ENCODE measurements at places on chromosomes 5 and 9.

DNA sequence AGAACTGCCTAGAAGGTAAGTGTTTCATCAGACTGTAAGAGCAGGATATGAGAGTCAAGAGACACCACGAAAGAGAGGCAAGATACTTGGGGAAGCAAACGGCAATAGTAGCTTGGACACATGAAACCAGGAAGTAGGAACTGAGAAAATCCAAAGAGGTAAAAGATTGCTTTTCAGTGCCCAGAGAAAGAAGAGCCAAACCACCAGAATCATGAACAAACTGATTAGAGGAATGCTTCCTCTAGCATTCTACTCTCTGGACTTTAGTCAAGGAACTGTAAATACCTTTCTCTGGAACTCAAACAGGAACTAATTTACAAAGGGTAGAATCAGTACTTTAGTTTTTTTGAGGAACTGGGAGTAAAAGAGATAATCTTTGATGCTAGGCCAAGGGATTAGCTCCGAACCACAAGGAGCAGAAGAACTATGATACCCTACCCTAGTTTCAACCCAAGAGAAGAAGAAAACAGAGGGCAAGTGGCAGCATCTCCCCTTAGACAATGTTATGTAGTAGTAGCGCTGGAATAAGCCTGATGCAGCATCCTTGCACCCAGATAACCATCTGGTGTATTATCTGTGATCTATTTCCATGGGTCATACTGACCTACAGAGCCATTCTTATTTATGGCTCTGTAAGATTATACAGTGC is 41.3 kb downstream of the EFCAB9 start:
- no peaks in the 10 kb centered on the region for H3K27me3 ChIP-seq
- peak overlapping the region; percentile 65 for H3K27ac ChIP-seq
- DNase-seq: peak; percentile 73
- peaks cover 2% of the 10 kb centered on the region for H3K36me3 ChIP-seq

DNA sequence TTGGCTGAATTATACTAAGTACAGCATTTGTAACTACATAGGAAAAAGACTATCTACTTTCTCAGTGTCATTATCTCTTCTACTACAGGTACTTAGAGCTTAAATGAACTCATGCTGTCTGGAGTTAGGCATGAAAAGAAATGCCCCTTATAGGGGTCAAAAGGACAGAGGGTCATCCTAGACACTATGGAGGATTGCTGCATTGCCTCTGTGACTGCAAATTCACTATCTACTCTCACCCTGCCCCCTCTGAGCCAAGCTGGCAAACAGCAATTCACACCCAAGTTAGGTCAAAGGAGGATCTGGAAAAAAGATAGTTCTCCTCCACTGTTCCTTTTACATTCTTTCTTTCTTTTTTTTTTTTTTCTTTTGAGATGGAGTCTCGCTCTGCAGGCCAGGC is 36.7 kb downstream of the ANKRD31 start:
- no peak overlapping the region for H3K27ac ChIP-seq
- H3K4me3 ChIP-seq: no peak overlapping the region
- no peaks in the 10 kb centered on the region for H3K4me1 ChIP-seq
- no peaks in the 10 kb centered on the region for H3K27me3 ChIP-seq
- H3K36me3 ChIP-seq: no peaks in the 10 kb centered on the region

- no peak overlapping the region for H3K4me3 ChIP-seq
- H3K4me1 ChIP-seq: no peaks in the 10 kb centered on the region
- no peaks in the 10 kb centered on the region for H3K36me3 ChIP-seq
- DNase-seq: no peak
Observed at GRCh38 chr9:89975630-89976029, 370.8 kb downstream of the GADD45G start.

GRCh38 chr9:120725907-120726306 is 11.6 kb upstream of the MEGF9 start:
- DNase-seq: no peak
- no peak overlapping the region for H3K27ac ChIP-seq
- H3K4me1 ChIP-seq: peaks cover 22% of the 10 kb centered on the region
- no peaks in the 10 kb centered on the region for H3K36me3 ChIP-seq
- H3K27me3 ChIP-seq: no peaks in the 10 kb centered on the region

DNA sequence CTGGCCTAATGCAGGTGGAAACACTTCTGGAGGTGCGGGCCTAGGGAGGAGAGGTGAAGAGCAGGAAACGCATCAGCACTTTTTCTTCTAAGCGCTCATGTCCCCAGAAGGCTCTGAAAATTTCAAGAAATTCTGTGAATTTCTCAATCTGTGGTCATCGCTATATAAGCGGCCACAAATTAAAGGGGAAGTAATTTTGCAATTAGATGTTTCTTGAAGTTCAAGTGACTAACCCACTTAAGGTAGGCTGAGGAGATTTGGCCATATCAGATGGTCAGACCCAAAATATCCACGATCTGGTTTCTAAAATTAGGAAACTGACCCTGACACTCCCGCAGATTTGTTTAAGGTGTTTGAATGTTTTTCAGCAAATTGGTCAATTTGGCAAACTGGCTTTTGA is 16.6 kb upstream of the HMGCR start:
- H3K4me3 ChIP-seq: no peak overlapping the region
- H3K36me3 ChIP-seq: no peaks in the 10 kb centered on the region
- H3K27ac ChIP-seq: no peak overlapping the region

GRCh38 chr9:38092200-38092524 is 23.1 kb upstream of the SHB start:
- no peaks in the 10 kb centered on the region for H3K4me1 ChIP-seq
- DNase-seq: no peak
- H3K4me3 ChIP-seq: no peak overlapping the region
- H3K36me3 ChIP-seq: no peaks in the 10 kb centered on the region
- H3K27me3 ChIP-seq: peaks cover 3% of the 10 kb centered on the region

DNA sequence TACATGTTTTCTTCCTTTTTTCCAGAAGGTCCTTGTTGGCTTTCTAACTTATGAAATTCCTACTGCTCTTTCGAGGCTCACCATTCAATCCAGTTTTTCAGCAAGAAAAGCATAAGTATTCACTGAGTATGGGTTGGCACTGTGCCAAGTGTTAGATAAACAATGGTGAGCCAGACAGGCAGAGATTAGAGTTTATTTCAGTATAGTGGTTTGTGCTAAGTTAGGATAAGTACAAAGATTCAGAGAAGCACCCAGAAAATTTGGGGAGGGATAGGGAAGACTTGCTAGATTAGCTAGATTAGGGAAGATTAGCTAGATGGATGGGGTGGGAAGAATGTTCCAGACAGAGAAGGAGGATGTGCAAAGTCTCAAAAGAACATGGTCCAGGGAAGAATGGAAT is 122.9 kb downstream of the OXCT1 start:
- no peaks in the 10 kb centered on the region for H3K36me3 ChIP-seq
- no peak overlapping the region for H3K4me3 ChIP-seq
- no peaks in the 10 kb centered on the region for H3K4me1 ChIP-seq

GRCh38 chr9:134325096-134325812 is 1.0 kb upstream of the RXRA start:
- no peaks in the 10 kb centered on the region for H3K27me3 ChIP-seq
- peak overlapping the region; percentile 68 for H3K27ac ChIP-seq
- no peaks in the 10 kb centered on the region for H3K36me3 ChIP-seq
- peaks cover 77% of the 10 kb centered on the region for H3K4me1 ChIP-seq
- DNase-seq: no peak

- DNase-seq: no peak
- no peak overlapping the region for H3K4me3 ChIP-seq
- peaks cover 31% of the 10 kb centered on the region for H3K4me1 ChIP-seq
- no peaks in the 10 kb centered on the region for H3K27me3 ChIP-seq
- H3K36me3 ChIP-seq: no peaks in the 10 kb centered on the region
- H3K27ac ChIP-seq: no peak overlapping the region
Observed at GRCh38 chr5:110354311-110354710, 372.2 kb downstream of the TMEM232 start.

GRCh38 chr5:87916320-87916719 is 352.3 kb downstream of the TMEM161B start:
- no peak overlapping the region for H3K4me3 ChIP-seq
- no peak for DNase-seq
- no peaks in the 10 kb centered on the region for H3K27me3 ChIP-seq
- no peaks in the 10 kb centered on the region for H3K36me3 ChIP-seq
- H3K27ac ChIP-seq: no peak overlapping the region

- peak; percentile 97 for DNase-seq
- H3K4me3 ChIP-seq: peak within 1 kb of the TSS; percentile 100
- H3K4me1 ChIP-seq: peaks cover 42% of the 10 kb centered on the region
- peak within 1 kb of the TSS; percentile 92 for H3K27ac ChIP-seq
Observed at GRCh38 chr5:73498057-73498992, at the start of gene BTF3. TSS of gene BTF3 (plus strand) at chr5:73498442. CDS start at chr5:73498668, 226 bp downstream.

- H3K27me3 ChIP-seq: no peaks in the 10 kb centered on the region
- no peaks in the 10 kb centered on the region for H3K4me1 ChIP-seq
- no peak overlapping the region for H3K4me3 ChIP-seq
Observed at GRCh38 chr5:110638970-110639902, 87.2 kb downstream of the TMEM232 start.

All from HepG2 (cell line).